Activated CD8-positive, alpha-beta memory T cell treated with anti-CD3 and anti-CD28 coated beads for 4 hours (primary cell): ENCODE measurements at places on chromosomes 7 and 10.

GRCh38 chr7:90595342-90595800, 750 bp upstream of the CDK14 start:
- DNase-seq, result no peak

DNA sequence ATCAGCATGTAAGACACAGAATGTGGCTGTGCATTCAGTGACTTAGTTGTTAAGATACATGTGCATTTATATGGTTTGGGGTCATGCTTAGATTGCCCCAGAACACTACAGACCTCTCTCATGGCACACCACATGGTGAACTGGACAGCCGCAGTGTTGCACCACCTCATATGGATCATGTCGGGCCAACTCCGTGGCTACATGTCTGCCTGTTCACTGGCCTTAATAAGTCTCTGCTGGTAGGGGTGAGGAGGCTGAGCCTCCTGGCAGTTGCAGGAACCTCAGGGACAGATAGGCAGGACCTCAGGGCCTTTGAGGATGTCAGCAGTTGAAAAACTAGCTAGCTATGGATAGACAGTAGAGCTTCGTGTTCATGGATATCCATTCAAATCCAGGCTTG, 751.0 kb downstream of the GRID1 start:
- DNase-seq, result no peak

- no peak for DNase-seq
These were observed 33.3 kb upstream of the CAPZA2 start for GRCh38 chr7:116829041-116829440.

DNA sequence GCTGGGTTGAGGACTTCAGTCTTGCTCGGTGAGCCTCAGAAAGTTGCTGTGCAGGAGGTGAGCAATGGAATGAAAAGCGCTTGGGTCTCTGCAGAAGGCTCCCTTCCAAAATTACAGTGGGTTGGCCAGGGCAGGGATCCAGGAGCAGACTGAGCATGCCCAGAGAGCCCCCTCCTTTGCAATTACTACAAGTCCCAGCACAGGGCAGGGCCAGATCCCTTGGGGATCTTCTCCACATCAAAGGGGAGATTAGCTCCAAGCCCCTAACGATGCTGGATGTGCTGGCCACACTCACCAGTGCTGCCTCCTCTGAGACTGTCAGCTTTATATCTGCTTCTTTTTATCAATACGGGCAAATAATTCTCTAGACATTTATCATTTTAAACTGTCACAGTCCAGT, 337.5 kb downstream of the RPS24 start:
- no peak for DNase-seq

GRCh38 chr10:90447831-90448230, 410.0 kb downstream of the HTR7 start:
- DNase-seq, result no peak

DNA sequence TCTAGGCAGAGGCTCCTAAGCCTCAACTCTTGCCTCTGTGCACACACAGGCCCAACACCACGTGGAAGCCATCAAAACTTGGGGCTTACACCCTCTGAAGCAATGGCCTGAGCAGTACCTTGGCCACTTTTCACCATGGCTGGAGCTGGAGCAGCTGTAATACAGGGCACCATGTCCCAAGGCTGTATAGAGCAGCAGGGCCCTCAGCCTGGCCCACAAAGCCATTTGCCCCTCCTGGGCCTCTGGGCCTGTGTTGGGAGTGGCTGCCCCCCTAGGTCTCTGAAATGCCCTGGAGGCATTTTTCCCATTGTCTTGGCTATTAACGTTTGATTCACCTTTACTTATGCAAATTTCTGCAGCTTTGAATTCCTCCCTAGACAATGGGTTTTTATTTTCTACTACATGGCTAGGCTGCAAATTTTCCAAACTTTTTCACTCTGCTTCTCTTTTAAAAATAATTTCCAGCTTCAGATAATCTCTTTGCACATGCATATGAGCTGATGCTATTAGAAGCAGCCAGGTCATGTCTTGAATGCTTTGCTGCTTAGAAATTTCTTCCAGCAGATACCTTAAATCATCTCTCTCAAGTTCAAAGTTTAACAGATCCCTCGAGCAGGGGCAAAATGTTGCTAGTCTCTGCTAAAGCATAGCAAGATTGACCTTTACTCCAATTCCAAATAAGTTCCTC, 5.7 kb upstream of the CCDC201 start:
- no peak for DNase-seq

- no peak for DNase-seq
These were observed 76.9 kb upstream of the LANCL2 start for GRCh38 chr7:55288070-55288824.

GRCh38 chr7:144830811-144831210, 5.0 kb downstream of the TPK1 start:
- no peak for DNase-seq

- no peak for DNase-seq
These were observed 18.4 kb upstream of the PDGFA start for GRCh38 chr7:537911-538634.

DNA sequence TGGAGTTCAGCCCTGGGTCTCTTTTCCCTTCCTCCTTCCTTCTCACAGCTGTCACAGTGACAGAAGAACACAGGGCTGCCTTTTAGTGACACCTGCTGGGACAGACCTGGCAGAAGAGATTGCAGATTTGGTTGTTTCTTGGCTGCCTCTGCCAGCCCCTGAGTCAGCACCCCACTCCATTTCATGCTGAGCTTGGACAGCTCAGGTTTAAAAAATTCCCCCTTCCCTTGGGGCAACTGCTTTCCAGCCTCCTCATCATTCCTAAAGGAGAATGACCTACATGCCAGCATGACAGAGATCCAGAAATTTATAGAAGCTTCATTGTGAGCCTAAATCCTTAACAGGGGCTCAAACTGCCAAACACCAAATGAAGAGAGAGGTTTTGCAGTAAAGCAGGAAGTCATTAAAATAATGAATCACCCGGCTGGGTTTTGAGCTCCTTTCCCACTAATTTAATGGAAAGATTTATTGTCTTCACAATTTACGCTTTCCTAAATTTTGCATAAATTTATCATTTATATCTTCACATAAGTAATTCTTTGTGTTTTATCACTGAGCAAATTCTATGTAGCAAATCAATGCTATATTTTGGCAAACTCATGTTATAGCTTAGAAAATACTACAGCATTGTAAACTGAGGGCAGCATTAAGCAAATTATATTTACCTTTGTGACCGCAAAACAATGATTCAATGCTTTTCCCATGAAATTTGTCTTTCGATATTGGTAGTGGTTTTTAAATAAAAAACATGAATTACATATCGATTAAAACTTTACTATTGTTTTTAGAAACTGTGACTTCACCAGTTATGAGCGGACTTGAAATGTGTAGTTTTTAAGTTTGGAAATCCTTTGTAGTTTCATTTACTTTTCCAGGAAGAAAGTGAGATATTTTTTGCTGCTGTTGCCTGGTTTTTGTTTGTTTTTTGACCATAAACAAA, 399.5 kb upstream of the ANKRD30A start:
- DNase-seq, result no peak

GRCh38 chr7:94472608-94473007, 37.0 kb upstream of the CASD1 start:
- no peak for DNase-seq

- no peak for DNase-seq
These were observed 274.7 kb downstream of the NRG3 start for GRCh38 chr10:82149674-82150073.

- DNase-seq, result no peak
These were observed 10.9 kb upstream of the MAP3K8 start for GRCh38 chr10:30422981-30423654.

DNA sequence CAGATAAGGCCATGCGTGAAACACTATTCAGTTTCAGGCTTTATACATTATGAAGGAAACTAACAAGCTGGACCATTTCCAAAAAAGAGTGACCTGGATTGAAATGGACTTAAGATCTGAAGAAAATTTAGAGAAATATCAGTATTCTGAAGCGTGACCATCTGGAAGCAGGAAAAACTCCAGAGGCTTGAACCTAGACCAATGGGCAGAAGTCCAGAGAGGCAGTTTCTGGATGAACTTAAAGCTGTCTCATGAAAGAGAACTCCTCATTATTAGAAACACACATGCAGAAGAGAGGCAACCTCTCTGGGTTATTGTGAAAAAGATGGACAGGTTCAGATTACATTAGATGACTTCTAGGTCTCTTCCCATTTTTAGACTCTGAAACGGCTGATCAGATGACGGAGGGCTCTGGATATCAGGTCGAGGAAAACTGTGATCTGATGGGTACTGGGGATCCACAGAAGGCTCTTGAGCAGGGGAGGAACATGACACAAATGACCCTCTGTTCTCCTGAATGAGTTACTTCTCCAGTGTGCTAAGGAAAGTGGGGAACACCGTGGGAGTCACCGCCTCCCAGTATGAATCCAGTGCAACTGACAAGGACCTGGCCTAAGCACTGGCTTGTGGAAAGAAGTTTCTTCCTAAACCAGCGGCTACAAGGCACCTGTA, 116.5 kb downstream of the SPDYE5 start:
- DNase-seq, result no peak

DNA sequence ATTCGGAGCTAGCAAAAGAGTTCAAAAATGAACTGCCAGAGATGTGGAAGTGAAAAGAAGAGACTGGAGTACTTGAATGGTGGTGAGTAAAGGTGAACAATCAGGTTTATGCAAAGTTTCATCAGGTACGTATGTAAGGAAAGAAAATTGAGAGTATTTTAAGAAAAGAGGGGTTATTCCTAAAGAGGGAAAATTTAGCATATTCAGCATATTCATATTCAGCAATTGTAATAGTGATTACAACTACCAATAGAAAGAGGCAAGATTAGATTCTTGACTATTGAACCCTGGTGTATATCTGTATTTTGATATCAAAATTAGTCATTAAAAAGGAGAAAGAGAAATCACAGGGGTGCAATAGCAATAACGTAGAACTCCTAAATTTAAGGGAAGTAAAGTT, 100.9 kb downstream of the TES start:
- no peak for DNase-seq

DNA sequence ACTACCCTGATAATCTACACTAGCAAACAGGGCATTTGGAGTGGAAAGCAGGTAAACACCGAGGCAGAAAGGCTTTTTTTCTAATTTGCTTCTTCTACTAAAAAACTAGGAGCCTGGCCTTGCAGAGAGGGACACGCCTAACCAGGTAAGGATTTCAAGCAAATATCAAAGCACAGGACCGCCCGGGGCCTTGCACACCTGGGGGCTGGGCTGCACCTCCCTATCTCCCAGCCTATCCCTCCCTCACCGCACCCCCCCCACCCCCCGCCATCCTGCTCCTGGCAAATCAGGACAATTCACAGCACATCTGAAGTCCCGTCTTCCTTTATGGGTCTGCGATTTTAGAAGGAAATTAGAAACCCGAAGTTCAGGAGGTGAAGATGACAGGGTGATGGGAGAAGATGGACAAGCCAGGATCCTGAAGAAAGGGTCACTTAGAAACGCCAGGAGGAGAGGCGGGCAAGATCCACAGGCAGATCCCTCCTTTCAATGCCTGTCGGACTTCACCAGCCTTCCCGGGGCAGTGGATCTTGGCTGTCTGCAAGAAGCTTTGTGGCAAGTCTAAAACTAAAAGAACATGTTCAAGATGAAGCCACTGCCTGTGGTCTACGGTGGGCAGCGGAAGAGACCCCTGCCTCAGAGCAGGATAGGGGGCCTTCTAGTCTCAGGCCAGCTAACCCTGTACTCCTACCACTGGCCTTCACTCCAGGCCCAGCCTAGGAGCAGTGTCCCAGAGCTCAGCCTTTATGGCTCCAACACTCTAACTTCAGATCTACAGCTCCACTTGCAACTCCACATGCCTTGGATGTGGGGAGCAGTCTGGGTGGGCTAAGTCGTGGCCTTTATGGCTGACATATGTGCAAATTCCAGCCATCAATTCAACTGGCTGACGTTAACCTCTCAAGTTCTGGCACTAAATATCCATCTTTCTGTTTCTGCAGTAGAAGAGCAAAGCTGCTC, 43.9 kb downstream of the TNS3 start:
- no peak for DNase-seq

- no peak for DNase-seq
These were observed 190.1 kb downstream of the PLXDC2 start for GRCh38 chr10:20006169-20006870.

- DNase-seq, result no peak
These were observed 117.0 kb downstream of the POU6F2 start for GRCh38 chr7:39094731-39095130.

DNA sequence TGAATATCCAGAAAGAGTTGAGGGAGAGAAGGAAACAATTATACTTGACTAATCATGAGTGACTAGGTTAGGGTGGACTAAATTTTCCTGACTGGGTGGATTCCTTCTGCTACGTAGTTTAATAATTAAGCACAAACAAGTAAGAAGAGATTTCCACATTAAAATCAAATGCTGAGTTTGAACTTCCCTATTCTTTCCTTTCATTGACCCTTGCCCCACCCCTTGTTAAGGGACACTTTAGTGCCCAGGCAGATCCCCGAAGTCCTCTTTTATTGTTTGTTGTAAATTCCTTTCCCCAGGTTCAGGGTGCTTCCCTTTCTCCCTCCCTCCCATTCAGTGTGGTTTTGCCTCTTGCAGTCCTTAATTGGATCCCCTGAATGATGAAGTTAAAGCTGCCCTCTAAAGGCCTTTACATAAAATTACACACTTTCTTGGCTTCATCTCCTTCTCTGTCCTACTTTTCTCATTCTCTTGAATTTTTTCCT, 8.8 kb upstream of the SPAM1 start:
- no peak for DNase-seq

DNA sequence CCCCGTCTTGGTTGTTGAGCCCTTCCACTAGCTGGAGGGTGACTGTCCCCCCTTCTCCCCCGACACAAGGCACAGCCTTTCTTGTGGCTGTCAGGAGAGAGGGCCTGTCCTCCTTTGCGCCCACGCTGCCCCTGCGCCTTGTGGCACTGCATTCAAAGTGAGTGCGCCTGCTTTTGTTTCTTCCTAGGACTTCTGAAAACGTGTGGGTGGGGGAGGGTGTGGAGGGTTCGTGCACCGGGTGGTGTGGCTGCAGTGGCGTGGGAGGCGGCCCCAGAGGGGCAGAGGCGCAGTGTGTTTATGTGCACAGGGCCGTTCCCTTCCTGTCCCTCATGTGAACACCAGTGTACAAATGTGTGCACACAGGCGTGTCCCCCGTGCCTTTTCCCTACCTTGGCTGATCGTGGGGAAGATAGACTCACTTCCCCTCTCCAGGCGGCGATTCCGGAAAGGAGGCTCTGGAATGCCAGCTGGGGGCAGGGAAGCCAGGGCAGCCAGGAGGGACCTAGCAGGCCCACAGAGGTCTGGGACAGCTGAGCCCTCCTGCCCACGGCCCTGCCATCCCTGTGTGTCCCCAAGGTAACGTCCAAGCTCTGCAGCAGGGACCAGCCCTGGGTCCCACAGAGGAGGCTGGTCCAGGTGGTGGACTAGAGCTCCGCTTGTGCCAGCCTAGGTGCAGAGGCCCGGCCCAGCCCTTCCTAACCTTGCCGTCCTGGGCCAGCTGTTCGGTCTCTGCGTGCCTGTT, 88.8 kb downstream of the LHPP start:
- no peak for DNase-seq

GRCh38 chr10:70985824-70986622, 97.7 kb upstream of the PCBD1 start:
- no peak for DNase-seq

- DNase-seq, result no peak
These were observed 133.7 kb upstream of the CTTNBP2 start for GRCh38 chr7:118006979-118007378.

GRCh38 chr10:102072673-102073527, 7.8 kb downstream of the HPS6 start:
- DNase-seq, result peak; percentile 66
